Activated T-helper 2 cell treated with anti-CD3 and anti-CD28 coated beads, Interferon-gamma antibody, Interleukin-2, Interleukin-4, amounts not matched to agents 10 μg/mL and 5 μg/mL and 100 μg/mL, durations not matched to agents 14 hours and 24 hours and 36 hours (primary cell): ENCODE measurements at places on chromosomes 1 and 21. TPM values are rescaled to one million over a fixed set of nuclear protein-coding genes. Genes with fewer than 3 reads are reported as not detected.

Gene TIE1
- 2.9 and 3.1 TPM in 2 replicates for total RNA-seq

Gene GUCA2A
- not detected in 2 replicates for total RNA-seq

Gene USH2A
- not detected in 2 replicates for total RNA-seq

Gene SELP
- total RNA-seq: 0.16 and 0.25 TPM in 2 replicates

Gene FAM163A
- not detected in 2 replicates for total RNA-seq
